ENCODE measurements at places on chromosomes 11 and 22.
A peak's percentile ranks its signal among the peaks of the same experiment; 100 is the strongest.

GRCh38 chr11:8329336-8329735, 65.7 kb upstream of the LMO1 start:
- DNase-seq: no peak

- no peak for DNase-seq
Observed at GRCh38 chr11:35981581-35981980, 37.7 kb downstream of the LDLRAD3 start.

DNA sequence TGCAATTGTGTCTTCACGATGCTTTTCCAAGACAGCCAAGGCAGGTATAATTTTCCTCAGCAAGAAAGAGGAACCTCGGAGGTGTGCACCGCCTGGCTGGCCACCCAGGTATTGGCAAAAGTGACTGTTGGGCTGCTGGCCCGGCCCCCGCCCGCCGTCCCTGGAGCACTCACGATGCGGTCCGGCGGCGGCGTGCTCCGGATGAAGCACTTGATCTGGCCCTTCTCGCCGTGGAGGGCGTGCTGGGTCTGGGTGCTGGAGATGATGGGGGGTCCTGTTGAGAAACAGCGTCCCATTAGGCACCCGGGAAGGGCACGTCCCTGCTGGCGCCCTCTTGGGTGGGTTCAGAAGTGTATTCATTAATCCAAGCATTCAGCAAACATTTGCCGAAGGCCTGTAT, 84.8 kb downstream of the ST3GAL4 start:
- DNase-seq: no peak

DNA sequence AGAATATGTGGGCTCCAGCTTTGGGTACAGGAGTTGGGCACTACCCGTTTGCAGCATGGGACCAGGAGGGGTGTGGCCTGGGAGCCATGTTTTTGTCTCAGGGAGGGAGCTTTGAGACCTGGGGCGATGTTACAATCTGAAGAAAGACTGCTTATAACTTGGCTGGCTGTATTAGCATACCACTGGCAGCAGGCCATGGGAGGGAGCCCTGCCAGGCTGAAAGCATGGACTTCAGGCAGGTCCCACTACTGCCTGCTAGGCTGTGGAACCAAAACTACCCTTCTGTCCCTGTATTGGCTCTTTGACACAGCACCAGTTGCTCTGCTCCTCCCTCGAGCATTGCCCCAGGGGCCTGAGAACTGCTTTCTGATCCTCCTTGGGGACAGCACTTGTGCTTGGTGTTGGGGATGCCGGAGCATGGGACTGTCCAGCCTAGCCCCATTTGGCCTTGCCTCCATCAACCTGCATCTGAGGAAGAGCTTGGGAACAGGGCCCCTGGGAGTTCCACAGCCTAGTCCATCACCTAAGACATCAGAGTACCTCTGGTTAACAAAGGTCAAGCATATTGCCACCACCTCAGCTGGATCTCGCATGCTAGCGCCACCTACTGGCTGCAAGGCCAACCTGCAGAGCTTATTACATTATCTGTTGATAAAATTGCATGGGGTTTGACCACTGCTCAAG, 217.4 kb downstream of the SBF2 start:
- DNase-seq: peak; percentile 8

DNA sequence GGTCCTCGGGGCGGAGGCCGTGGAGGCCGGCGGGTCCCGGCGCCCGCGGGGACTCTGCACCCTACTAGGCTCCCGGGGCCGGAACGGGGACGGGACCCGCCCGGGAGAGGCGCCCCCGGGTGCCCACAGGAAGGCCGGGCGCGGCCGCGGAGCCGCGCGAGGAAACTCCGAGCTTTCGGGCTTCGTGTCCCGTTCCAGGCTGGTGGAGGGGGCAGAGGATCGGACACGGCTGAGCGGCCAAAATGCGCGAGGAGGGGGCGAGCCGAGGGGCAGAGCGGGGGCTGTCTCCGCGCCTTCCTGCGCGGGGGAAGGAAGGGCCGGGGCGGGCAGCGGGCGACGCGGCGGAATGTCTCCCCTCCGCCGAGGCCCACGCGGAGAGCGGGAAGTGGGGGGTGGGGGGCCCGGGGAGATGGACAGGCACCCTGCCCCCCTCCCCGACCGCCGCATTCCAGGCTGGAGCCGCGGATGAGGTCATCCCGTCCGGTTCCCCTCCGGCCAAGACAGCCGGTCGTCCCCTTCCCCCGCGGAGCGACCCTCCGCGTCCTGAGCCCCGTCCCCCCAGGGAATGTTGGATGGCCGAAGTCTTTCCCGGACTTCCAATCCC, 430 bp downstream of the CDC42EP1 start:
- no peak for DNase-seq

GRCh38 chr11:125084057-125084416, 20.9 kb downstream of the SLC37A2 start:
- no peak for DNase-seq

DNA sequence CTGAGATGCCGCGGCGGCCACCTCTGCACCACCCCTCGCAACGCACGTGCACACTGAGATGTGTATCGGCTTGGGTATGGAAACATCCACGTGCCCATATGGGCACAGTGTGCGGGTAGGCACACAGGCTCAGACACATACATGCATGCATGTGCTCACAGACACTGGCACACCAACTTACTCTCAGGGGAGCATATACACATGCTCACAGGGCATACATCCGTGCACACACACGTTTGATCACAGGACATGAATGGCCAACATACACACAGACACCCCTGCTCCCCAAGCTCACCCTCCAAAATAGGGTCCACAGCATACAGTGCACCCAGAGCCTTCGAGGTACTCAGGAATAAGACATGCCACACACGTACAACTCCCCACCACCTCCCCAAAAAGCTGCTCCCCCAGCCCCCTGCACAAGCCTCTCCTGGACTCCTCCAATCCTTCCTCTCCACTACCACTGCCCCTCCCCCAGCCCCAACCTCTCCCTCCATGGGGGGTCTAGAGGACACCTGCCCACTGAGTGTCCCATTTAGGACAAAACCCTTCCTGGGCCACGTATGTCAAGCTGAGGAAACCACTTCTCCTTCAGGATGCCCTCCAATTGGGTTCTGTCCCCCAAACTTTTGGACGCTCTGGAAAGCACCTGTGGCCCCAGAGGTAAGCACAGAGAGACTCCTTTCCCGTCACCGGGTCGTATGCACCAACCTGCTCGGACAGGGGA, 53.1 kb downstream of the SLC22A12 start:
- DNase-seq: no peak

- no peak for DNase-seq
Observed at GRCh38 chr11:129825380-129825779, 9.7 kb downstream of the TMEM45B start.

DNA sequence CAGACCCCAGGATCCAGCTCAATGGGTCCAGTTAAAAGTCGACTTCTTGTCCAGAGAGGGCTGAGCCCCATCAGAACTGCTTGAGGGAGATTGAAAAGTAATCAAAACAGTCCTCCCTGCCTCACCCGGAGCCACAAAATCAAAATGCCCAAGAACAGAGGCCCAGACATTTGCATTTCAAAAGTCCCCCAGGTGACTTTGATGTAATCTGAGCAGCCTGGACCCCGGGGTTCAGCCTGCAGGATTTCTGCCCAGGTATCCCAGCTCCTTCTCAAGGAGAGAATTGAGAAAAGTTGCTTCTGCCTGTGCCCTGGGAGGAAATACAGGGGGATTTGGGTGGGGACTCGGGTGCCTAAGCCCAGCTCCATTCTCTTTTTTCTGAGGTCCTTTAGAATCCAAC, 1385.0 kb downstream of the TBC1D22A start:
- DNase-seq: no peak

DNA sequence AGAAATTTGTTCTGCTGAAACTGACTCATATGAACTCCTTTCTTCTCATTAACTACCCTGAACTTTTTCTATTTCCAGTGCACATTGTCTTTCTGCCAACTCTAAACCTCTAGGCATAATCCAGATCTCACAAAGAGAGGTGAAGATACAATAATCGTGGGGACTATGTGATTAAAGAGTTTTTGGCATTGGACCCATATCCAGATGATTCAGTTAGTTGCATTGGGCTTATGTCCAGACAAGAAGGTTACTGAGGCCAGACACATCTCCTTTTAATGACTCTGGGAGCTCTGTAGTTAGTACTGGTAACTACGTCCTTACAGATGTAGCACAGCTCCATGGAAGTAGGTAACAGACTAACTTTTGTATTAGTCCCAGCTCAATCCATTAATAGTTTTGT, 273.0 kb downstream of the CASP12 start:
- no peak for DNase-seq

DNA sequence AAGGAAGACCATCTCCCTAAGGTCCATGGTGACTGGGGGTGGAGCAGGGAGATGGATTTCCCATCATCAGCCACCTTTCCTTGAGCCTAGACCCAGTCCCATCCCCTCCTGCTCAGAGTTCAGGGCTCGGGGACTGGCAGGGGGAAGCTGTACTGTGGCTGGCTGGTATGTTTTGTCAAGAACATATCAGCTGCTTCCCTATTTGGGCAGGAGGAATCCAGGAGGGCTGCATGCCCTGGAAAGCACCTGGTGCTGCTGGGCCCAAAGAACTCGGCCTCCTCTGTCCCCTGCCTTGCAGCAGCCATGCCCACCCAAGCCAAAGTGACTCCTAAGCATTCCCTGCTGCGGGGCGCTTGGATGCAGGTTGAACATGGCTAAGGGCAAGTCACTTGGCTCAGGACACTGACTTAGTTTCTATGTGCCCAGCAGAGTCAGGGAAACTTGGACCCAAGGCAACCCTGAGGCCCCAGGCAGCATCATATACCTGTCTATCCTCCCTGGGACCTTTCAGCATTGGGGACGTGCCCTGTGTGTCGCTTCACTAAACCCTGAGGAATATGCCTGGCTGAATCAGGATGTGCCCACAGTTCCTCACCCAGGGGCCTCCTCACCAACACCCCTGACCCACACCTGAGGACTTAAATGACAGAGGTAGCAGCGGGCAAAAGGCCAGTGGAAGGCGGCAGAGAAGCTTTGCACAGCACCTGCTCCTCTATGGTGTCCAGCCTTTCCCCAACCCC, 43.1 kb downstream of the BUD13 start:
- no peak for DNase-seq

Measured in activated T-cell treated with anti-CD3 and anti-CD28 coated beads for 48 hours (primary cell).